ENCODE measurements at places on chromosomes 5 and 9. TPM values are rescaled to one million over a fixed set of nuclear protein-coding genes. Genes with fewer than 3 reads are reported as not detected.
A peak's percentile ranks its signal among the peaks of the same experiment; 100 is the strongest.

PRLR gene
- 0.57 TPM for polyA plus RNA-seq

PLAA gene
- 38.3 TPM for polyA plus RNA-seq

ASPN gene
- 715 TPM for polyA plus RNA-seq

SHC3 gene
- polyA plus RNA-seq, result 0.81 TPM

ARSI gene
- 6.4 TPM for polyA plus RNA-seq

SPATA31D4 gene
- not detected for polyA plus RNA-seq

CCNH gene
- 7.9 TPM for polyA plus RNA-seq

FTMT gene
- not detected for polyA plus RNA-seq

DNA sequence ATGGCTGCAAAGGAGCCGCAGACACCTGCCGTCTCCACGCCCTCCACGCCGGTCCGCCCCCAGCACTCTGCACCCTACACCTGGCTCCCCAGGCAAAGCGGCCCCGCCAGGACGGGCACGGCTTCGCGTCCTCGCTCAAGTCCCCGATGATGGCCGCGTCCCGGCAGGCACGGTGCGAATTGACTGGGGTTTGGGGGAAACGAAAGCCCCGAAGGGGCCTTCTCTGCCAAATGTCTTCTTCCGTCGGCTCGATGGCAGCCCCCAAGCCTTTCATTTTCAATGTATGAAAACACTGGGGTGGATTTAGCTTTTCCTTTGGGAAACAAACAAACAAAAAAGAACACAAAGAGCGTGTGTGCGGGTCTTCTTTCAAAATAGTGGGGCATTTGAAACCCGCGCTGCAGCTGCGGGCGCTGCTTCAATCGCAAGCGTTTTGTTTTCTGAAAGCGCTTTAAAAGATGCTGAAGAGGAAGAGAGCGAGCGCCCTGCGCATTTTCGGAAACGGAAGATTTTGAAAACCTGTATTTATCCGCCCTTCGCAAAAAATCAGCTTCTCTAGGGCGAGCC is 160.0 kb downstream of the RMI1 start:
- no peak for DNase-seq

DNA sequence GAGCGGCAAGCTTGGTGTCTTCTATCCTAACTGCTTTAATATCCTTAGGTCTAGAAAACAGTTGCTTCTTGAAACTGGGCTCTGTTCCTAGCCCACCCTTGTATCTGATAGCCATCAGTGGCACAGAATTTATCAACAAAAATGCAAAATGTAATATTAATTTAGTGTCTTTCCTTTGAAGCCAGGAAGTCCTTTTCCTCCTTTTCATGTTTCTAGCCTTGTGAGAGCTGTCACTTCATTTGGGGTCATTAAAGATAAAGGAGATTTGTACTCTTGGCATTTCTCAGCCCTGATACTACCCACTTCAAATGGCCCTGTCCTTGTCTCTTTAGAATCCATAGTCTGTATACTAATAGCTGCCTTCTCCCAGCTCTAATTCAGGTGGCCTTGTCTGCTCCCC is 111.0 kb downstream of the GAS1 start:
- DNase-seq, result no peak

- no peak for DNase-seq
Measured at GRCh38 chr9:94805585-94805984, 79.1 kb downstream of the AOPEP start.

GRCh38 chr5:105978011-105978410 is 1692.7 kb downstream of the EFNA5 start:
- no peak for DNase-seq

DNA sequence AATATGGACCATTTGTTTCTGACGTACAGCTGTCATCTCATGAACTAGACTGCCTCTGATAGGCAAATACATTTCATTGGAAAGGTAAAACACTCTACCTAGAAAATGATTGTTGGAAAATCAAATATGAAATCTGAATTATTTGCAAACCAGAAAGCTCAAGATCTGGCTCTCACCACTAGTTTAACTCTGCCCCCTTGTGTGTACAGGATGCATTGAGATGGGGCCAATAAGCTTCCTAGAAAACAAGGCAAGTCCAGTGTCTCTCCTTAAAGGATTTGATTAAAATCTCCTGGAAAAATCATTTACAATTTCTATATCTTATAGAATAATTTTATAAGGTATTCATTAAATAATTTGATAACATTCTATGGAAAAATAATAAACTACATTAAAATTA is 311.9 kb upstream of the ANKH start:
- no peak for DNase-seq

GRCh38 chr9:77521091-77521490 is 127.0 kb downstream of the GNA14 start:
- peak; percentile 58 for DNase-seq

DNA sequence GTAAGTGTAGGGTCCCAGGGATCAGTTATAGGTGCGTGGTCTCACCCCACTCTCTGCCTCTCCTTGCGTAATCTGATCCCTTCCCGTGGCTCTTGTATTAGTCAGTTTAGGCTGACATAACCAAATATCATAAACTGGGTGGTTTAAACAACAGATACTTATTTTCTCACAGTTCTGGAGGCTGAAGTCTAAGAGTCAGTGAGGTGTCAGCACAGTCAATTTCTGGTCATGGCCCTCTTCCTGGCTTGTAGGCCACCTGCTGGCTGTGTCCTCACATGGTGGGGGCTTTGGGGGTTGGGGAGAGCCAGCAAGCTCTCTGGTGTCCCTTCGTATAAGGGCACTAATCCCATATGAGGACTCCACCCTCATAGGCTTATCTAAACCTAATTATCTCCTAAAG is 32.3 kb downstream of the CARTPT start:
- no peak for DNase-seq

DNA sequence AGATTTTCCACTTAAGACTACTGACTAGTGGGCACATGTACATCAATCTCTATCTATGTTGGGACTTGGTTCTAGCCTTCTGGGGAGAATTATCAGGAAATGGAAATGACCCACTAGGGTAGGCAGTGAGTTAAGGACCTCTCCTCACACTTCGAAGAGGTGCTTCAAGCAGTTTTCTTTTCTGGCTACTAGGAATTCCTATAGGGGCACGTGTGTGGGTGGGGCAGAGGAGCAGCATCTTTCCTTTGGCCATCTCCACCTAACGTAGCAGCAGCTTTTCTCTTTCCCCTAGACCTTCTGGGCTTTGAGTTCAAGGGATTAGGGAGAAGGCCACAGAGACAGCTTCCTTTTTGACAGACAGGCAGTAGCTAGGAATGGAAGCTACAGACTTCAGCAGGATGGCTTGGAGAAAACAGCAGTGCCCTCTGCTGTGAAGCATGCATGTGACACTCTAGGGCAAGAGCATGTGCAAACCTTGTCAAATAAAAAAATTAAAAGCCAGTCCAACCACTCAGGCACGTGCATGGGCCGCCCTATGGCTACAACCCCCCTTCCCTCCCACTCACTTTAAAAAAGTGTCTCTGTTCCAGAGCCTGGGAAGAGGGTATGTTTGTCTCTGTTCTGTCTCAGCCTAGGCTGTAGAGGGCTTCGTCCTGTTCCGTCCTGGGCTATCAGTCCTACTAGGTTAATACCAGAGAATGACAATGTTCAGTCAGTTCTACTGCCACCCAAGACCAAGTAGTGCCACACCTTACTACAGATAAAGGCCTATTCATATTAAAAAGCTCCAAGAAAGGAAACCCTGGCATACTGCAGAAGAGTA is 8.7 kb upstream of the GFRA3 start:
- peak; percentile 22 for DNase-seq

DNA sequence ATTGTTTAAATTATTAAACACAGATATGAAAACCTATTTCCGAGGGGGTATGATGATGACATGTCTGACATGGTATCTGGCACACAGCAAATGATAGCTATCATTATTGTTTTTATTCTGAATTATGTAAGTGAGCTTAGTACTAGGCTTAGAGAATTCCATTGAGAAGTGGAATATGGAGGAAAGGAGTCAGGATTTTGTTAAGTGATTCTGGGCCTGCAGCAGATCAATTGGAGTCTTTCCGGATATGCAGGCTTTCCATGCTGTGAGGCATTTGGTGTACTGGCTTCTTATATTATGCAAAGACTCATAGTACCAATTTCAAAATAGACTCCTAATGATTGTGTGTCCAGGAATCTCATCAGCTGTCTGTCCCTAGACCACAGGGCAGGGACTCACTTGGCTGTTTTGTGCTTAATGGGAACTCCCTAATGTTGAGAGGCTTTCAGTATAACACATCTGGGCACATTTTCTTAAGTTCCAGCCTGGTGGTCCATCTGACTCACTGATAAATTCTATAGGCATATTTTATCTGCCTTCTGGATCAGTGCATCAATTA is 180.0 kb upstream of the KLF9 start:
- no peak for DNase-seq

- no peak for DNase-seq
Measured at GRCh38 chr5:179147991-179148702, 88.0 kb downstream of the ZNF354C start.

- DNase-seq, result no peak
Measured at GRCh38 chr5:120927950-120928530, 463.9 kb downstream of the PRR16 start.

DNA sequence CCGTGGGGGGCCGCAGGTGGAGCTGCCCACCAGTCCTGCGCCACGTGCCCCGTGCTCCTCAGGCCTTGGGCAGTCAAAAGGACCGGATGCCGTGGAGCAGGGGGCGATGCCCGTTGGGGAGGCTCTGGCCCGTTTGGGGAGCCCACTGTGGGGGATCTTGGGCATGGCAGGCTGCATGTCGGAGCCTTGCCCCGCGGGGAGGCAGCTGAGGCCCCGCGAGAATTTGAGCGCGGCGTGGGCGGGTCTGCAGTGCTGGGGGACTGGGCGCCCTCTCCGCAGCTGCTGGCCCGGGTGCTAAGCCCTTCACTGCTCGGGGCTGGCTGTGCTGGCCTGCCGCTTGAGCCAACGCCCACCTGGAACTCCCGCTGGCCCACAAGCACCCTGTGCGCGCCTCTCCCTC is 445.6 kb upstream of the EDIL3 start:
- no peak for DNase-seq

DNA sequence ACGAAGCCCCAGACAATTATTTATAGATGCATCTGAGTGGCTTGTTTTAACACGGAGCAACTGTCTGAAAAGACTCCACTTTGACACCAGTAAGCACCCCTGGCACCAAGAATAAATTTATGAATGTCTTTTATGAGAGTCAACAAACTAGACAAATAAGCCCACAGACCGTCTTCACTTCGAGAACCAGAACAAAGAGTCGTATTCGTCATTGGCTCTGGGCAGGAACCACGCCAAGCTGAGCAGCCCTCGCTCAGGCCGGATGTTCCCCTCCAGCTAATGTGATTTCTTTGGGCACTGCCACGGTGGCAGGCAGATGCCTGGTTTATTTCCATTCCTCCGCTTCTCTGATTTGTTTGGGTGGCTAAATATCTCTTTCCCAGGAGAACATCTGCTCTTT is 91.9 kb upstream of the STC2 start:
- DNase-seq, result no peak

GRCh38 chr5:149940077-149940574 is 4.5 kb downstream of the PDE6A start:
- DNase-seq, result no peak

DNA sequence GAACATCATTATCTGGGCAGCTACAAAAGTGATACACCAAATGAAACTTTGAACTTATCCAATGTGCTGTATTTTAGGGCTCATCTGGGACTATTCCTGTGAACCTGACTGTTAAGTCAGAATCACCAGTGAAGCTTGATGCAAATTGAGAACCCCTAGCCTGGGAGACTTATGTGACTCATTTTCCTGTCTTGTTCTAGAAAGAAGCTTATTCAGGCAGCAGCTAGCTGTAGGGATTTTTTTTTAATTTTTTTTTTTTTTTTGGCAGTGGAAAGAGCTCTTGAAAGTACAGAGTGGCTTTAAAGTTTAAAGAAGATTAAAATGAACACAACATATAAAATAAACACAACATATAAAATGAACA is 81.1 kb upstream of the TNFAIP8 start:
- DNase-seq, result no peak

- DNase-seq, result no peak
Measured at GRCh38 chr5:89536020-89536419, 653.0 kb upstream of the MEF2C start.

DNA sequence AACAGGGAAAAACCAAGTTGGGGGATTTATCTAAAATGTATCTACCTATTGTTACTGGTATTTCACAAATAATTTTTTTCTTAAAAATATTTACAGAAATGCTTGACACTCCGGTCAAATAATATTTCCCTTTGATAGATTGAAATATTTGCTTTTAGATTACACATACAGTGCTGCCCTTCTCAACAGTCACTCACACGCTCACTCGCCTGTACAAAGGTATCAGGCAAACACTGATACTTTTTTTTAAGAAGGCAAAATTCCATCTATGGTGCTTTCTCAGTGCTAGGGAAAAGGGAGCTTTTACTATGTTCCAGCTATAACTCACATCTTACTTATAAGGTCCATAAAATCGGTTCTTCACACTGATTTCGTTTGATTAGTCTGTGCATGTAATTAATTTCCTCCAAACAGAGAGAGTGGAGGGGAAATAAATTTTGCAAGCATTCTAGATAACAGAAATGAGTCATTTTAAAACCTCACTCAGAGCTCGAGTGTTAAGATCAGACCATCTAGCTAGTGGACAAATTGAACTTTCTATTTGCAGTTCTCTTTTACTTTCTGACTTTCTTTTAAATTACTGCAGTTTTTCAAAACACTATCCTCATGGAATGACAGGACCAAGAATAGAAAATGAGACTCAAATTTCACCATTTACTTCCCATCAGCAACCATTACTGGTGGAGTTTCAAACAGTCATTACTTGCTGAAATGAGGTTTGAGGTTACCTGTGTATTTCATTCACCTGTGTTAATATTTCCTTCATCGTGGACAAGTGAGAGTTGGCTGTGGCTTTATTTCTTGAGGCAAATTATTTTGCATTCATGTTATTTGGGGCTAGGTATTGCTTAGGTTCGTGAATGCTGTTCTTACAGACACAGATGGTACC is 273.2 kb downstream of the RAB3C start:
- no peak for DNase-seq

GRCh38 chr5:56460195-56460546 is 227.0 kb upstream of the ANKRD55 start:
- DNase-seq, result no peak

DNA sequence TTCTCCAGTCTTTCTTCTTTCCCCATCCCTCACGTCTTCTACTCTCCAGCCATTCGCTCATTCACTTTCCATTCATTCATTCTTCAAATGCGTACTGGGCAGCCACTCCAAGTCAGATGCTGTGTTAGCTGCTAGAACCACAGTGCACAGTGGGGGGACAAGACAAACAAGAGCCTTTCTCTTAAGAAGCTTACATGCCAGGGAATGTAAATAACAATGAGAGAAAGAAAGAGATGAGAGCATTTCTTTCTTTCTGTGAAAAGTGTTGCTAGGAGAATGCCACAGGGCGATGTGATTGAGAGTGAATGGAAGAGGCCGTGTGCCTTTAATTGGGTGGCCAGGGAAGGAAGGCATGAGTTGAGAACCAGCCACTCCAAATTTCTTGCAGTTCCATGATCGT is 46.3 kb upstream of the SMIM23 start:
- DNase-seq, result no peak

GRCh38 chr5:8710426-8710930 is 835.4 kb downstream of the SEMA5A start:
- no peak for DNase-seq

DNA sequence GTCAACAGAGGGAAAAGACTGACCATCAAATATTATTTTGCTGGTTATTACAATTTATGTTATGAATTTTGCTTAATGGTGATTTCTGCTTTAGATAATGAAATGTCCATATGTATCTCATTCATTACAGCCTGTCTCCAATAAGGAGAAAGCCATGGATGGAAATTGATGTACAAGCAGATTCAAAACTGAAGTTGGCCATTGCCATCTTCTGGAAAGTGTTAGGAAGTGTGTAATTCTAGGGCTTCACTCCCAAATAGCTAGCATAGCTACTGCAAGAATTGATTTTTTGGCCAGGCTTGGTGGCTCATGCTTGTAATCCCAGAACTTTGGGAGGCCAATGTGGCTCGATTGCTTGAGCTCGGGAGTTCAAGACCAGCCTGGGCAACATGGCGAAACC is 45.8 kb downstream of the DYNC2I2 start:
- no peak for DNase-seq
